Thyroid gland (tissue), 4 donors: ENCODE measurements at places on chromosomes 1 and 21.

GRCh38 chr21:25501462-25501861, 105.8 kb downstream of the MRPL39 start:
- DNase-seq: no peak

DNA sequence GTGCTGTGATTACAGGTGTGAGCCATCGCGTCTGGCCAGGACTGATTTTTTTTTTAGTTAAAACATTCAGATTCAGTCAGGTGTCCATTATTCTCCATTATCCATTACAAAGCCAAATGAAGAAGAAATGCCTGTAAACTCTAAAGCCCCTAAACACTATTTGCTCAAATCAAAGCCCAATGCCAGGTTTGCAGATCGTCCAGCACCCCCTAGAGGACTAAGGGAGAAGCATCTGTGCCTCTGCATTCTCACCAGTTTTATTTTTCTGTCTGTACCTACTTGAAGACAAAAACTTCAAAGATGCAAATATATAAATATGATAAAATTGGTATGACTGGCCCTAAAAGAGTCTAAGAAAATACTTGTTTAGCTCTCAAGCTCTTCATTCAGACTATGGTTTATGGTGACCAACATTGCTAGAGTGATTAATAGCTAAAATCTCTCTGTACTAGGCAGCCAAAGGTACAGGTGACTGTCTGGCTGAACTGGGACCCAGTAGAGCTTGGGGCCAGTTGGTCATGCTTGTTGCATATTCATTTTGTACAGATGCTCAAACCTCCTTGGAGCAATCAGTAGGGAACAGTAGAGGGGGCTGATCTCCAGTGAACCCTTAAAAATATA, 138.4 kb downstream of the SYT2 start:
- peak; percentile 25 for DNase-seq

GRCh38 chr1:66624412-66625060, 90.6 kb downstream of the SGIP1 start:
- no peak for DNase-seq

DNA sequence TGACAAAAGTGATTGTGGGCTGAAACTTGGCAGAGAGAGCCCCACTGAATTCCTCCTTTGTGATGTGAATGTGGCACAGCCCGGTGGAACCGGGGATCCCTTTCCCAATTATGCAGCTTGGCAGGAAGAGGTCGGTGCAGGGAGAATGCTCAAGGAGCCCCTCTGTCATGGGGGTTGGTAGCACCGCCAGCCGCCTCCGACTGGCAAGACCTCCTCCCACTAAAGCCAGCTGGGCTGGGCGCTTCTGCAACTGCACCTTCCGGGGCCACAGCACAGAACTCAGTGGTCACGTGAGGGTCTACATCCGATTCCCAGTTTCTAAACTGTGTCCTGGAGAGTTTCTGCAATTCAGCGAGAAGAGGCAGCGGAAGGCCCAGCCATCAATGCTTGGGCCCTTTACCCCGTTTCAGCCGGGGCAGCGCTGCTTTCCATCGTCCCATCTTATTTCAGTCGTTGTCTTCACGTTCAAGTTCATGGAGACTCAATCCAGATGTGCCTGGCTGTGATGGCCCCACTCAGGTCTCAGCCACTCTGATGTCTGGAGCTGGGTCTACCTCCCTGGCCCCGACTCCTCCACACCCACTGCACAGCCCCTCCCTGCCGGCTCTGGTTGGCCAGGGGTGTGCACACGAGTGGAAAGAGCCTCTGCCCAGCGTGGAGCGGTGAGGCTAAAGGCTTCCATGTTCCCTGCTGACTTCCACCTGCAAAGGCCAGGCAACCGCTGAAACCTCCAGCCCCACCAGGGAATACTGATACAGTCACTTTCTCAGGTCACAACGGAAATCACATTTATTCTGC, 39.8 kb upstream of the FHAD1 start:
- peak; percentile 45 for DNase-seq

GRCh38 chr1:182347019-182347418, 44.6 kb downstream of the GLUL start:
- no peak for DNase-seq

DNA sequence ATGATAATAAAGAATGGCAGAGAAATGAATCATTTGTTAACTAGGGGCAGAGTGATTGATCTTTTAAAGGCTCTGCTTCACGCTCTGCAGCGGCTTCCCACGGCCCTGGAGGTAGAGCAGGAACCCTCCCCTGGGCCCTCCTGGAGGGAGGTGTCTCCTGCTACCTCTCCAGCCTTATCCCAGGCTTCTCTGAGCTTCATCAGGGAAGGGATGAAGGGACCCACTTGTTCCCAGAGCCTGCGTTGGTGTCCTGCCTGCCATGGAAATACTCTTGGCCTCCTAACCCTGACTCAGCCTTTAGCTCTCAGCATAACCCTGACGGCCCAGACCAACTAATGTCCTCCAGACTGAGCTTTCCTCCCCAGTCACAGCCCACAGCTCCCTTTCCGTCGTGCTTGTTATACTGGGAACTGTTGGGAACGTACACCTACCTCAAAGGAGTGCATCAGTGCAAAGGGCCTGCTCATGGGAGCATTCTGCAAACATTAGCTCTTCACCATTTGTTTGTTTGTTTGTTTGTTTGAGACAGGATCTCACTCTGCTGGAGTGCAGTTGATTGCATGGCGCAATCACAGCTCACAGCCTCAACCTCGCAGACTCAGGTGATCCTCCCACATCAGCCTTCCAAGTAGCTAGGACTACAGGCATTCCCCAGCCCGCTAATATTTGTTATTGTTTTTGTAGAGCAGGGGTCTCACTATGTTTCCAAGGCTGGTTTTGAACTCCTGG, 17.4 kb upstream of the HNRNPU start:
- DNase-seq: no peak

GRCh38 chr1:153365696-153366095, 8.0 kb downstream of the S100A9 start:
- DNase-seq: no peak

DNA sequence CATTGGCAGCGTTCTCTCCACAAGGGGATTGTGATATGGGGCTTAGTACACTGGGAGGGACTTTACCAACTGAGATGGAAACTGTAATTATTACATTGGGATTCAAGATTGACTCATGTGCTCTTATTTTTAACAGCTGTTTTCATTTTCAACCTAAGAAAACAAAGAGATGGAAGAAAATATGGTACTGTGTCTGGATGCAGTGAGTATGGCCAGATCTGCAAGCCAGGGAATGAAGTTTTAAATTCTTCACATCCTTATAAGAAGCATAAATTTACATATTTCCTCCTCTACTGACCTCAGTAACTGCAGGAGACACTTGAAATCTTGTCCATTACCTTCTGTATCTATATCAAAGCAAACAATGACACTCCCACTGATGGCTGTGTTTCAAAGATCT, 81.5 kb upstream of the EDEM3 start:
- no peak for DNase-seq

DNA sequence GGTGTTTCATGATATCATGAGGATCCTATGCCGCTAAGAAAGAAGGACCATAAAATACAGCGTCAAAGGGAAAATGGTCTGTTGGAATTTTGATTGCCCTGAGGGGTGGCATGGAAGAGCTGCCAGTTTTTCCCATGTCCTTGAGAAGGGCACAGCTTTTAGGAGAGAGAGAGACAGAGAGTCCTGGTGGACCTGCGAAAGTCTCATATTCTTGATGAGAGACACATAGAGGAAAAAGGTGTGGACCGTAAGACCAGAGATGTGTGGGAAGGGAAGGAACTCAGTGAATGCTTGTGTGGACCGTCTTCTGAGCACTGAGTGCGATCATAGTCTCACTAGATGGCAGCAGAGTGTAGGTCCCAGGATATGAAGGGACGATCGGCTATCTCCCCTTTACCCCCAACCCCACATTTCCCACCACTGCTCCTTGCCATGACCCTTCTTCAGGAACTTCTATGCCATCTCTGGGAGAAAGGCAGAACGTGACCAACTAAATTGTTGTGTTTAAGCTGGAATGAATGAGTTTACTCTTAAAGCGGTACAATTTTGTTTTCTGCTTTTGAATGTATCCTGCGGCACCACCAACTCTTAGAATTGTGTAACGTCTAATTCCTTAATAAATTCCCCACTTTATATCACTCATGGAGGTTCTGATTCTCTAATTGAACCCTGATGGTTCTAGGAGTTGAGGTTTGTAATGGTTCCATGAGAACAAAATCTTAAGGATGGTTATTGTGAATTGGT, 117.7 kb downstream of the CTH start:
- DNase-seq: no peak

DNA sequence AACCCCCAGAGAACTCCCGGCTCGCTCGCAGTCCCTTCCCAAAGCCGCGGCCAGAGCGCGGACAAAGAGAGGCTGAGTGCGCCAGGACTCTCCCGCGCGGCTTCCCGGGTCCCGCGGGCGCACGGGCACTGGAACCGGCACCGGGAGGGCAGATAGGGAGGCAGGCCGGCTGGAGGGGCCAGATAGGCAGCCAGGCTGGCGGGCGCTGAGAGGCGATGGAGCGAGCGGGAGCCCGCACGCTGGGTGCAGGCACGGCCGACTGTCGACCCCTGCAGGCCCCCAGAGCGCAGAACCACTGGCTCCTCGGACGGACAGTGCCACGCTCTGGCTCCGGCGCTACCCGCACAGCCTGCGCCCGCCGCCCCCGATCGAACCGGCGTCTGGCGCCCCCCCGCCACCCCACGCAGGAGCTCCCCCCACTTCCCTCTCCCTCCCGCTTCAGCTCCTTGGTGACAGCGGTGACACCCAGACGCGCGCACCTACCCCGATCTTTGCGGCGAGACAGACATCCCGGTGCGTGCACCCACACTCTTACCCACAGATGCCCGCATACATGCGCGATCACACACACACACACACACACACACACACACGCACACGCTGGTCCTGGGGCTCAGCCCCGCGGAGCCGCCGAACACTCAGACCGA, 534 bp downstream of the SLC6A9 start:
- peak; percentile 35 for DNase-seq

DNA sequence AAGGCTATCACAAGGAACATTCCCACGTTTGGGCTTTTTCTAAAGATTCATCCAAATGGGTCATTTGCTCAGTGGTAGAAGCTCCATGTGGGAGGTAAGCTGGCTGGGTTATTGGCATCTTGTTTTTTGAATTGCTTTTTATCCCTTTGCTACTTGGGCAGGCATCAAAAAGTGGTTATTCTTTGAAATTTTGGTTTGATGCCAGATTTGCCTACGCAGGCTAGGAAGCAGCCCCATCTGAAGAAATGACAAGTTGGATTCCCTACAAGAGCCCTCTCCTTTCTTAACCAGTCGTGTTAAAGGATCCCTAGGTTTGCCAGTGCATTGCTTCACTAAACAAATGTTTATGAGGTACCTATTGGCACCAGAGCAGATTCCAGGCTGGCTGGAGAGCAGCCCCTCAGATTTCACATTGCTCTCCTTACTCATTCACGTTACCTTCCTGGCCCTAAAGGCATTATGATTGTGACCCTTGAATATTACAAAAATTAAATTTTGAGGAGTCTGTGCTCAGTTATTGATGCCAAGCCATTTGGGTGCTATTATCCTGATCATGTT, 38.8 kb downstream of the ARID1A start:
- no peak for DNase-seq
